ENCODE measurements at places on chromosomes 7 and 10. TPM values are rescaled to one million over a fixed set of nuclear protein-coding genes. Genes with fewer than 3 reads are reported as not detected.
A peak's percentile ranks its signal among the peaks of the same experiment; 100 is the strongest.

DNA sequence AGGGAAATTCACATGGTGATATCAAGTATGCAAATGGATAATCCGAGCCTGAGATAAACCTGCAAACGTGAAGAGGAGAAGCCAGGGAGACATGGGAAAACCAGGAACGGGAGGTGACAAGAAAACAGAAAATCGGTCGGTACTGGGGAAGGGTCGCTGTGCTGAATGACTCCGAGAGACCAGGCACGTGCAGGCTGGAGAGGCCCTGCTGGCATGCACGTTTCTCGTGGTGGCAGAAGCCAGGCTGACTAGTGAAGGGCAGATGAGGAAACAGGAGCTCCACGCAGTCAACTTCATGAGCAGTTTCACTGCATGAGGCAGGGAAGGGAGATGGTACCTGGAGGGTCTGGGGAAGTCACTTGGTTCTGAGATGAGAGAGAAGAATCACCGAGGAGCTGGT lies 48.3 kb downstream of the KIAA1549 start:
- no peak for DNase-seq

- no peak for DNase-seq
Observed at GRCh38 chr10:75335191-75335590, 66.4 kb downstream of the ZNF503 start.

GRCh38 chr10:132665946-132666704 lies 119.8 kb downstream of the NKX6-2 start:
- peak; percentile 96 for DNase-seq

KIN gene
- total RNA-seq = 2.9 TPM

DNA sequence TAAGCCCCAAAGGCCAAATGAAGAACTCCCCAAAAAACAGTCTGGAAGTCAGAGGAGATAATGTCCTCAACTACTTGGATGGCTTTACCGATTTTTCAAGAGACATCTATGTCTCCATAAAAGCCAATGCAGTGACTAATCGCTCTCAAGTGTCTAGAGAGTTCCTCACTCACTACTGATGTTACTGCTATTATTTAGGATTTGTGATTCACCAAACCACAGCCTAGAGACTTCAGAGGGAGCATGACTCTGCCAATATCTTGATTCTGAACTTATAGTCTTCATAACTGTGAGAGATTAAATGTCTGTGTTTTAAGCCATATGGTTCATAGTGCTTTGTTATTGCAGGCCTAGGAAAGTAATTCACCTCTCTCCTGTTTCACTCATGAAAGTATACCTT lies 160.2 kb downstream of the IPMK start:
- DNase-seq = no peak

GRCh38 chr10:96260014-96260413 lies 11.4 kb downstream of the BLNK start:
- no peak for DNase-seq

GRCh38 chr10:11548065-11548767 lies 63.2 kb downstream of the USP6NL start:
- no peak for DNase-seq

DNA sequence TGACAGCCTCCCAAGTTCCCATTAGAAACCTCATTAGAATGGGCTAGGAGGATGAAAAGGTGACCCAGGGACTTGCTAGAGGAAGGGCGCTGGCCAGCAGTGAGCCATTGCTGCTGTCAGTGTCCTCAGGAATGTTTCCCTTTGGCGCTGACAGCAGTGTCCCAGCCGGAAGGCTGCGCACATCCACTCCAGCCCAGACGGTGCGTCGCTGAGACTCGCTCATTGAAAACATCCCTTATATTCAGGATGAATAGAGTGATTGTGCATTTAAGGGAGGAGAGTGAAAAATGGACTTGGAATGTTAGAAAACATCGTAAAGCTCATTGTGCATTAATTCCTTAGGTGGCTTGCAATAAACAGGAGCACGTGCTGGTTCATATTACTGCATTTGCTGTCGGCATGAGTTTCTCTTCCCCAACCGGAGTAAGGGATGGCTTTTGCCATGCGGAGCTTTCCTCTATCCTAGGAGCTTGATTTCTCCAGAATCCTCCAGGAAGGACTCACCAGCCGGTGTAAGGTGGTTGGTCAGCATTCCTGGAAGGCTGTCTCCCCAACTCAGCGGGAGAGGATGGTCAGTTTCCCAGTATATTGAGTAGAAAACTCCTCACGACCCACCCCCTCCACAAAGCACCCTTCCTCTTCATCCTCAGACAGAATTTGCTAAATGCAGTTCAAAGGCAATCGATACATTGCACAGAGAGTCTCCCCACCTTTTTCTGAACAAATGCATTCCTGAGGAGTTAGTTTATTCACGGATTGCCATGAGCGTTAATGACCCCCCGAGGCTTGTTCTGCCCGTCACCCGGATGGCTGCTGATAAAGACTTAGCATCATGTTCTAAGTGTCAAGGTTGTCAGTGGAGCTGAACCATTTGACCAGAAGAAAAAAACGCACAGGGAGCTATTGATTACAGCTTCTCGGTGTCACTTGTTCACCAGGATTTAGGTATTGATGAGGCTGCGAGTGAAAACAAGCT lies 201.8 kb downstream of the EBF3 start:
- DNase-seq = no peak

- DNase-seq = no peak
Observed at GRCh38 chr7:80552031-80552694, 40.3 kb upstream of the GNAT3 start.

Measured in dermis microvascular lymphatic vessel endothelial cell (primary cell).